Activated T-cell treated with anti-CD3 and anti-CD28 coated beads, Interleukin-2, amount 50 U/mL, for 4 hours (primary cell): ENCODE measurements at places on chromosomes 6 and 20. TPM values are rescaled to one million over a fixed set of nuclear protein-coding genes. Genes with fewer than 3 reads are reported as not detected.

- DNase-seq: no peak
Measured at GRCh38 chr6:16524380-16524707, 236.9 kb downstream of the ATXN1 start.

Gene KHDC1L
- not detected for total RNA-seq

Gene CYP21A2
- total RNA-seq: 0.74 TPM

- DNase-seq: no peak
Measured at GRCh38 chr6:121851056-121851455, 415.6 kb downstream of the GJA1 start.

DNA sequence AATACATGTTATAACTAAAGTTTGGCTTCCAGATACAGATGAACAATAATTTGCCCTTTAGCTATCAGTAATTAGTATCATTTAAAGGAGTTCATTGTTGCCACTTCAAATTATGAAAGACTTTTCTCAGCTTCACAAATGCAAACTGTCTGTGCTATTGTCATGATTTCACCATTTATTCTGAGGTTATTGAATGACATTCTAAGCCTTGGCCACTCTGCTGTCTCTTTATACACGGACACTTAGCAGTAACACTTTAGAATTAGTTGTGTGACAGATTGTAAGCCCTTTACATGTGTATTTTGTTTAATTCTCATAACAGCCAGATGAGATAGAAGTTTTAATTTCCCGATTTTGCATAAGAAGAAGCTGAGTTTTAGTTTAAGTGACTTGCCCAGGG lies 176.6 kb downstream of the SLC35F1 start:
- no peak for DNase-seq

GRCh38 chr6:112488238-112488637 lies 141.1 kb downstream of the RFPL4B start:
- no peak for DNase-seq

GRCh38 chr20:61053487-61053886 lies 198.6 kb upstream of the CDH4 start:
- DNase-seq: no peak

Gene EYA4
- total RNA-seq: not detected

GRCh38 chr6:44444853-44445252 lies 57.3 kb downstream of the CDC5L start:
- no peak for DNase-seq

- DNase-seq: no peak
Measured at GRCh38 chr6:11770546-11771466, 7.8 kb downstream of the ADTRP start.

- DNase-seq: no peak
Measured at GRCh38 chr6:149127212-149127611, 190.3 kb upstream of the TAB2 start.

GRCh38 chr6:73285674-73286283 lies 22.8 kb upstream of the KHDC1 start:
- no peak for DNase-seq

DNA sequence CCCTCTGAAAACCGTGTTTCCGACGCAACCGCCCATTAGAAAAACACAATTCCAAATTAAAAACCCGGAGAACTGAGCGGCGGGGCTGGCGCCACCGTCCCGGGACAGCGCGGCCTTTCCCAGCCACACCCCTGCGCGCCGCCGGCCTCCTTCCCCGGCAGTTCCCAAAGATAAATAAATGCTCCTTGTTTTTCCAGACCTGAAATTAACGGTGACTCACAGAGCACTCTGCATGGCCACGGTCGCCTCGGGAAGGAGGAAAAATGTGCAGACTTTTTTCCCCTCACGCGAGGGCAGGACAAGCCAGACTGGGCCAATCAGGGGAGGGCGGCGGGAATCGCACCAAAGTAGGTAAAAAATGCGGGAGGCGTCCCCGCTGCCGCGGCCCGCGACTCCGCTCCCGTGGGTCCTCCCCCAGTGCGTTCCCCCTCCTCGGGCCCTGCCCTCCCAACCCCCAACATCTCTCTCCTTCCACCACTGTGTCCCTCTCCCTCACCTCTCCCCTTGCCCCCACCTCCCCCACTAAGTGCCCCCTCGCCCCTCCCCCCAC lies 828 bp upstream of the DSTN start:
- DNase-seq: peak; percentile 5

Gene THBD
- total RNA-seq: not detected

DNA sequence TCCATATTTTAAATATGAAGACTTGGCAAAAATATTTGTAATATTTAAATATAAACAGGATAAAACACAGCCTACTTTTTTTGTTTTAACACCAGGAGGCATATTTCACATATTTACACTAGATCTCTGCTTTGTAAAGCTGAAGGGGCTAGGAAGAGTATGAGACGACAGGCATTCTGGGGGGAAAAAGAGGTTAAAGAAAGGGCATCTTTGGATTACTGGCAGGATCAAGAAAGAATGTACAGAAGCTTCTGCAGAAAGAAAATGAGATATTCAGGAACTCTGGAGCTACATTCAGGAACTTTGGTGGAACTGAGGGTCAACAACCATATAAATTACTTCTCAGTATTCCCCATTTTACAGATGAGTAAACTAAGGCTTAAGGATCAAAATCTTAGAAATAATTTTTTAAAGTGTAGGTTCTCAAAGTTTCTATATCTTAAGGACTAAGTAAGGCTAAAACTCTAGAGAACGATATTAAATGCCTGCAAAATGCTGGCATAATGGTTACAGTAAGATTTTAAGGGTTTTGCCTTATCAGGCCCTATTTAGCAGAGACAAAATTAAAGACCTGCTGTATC lies 156.5 kb downstream of the CDK19 start:
- no peak for DNase-seq

DNA sequence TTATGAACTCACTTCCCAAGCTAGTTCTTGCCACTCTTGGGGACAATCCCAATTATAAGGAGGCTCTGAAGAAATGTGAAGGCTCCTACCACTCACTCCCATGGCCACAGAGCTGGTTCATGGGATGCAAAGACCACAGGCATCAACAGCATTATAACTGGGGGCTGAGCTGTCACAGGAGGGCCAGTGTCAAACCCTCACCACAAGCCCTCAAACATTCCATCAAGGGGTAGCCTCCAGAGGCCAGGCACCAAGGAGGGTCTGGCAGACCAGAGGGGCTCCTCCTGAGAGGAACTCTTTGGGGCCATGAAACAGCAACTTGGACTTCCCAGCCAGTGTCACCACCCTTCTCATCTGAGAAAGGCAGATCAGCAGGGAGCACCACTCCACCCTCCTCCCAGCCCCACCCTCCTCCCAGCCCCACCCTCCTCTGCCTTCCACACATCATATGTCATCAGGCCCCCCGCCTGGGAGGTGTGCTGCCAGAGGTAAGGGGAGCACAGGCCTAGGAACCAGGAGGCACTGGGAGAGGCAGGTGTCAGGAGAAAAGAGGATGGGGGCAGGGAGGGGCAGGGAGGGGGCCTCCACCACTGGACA lies 1.2 kb upstream of the TSPO2 start:
- no peak for DNase-seq

DNA sequence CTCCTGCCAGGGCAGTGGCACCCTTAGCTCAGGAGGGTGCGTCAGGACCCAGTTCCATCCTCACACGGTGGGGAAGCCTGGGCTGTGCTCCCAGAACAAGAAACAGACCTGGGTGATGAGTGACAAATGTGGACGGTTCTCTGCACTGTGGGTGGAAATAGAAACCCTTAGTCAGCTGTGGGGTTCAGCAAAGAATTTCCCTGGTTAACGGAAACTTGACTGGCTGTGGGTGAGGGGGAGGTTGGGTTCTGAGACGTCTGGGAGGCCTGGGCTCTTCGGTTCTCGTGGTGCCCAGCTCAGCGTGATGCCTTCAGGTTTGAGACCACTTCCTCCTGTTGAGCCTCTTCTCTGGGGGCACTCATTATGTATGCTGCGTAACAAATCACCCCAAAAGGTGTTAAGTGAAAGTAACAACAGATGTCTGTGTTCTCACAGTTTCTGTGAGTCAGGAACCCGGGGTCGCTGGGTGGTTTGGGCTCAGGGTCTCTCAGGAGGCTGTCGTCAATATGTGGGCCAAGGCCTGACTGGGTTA lies 53.1 kb upstream of the FAM83D start:
- peak; percentile 74 for DNase-seq

- DNase-seq: no peak
Measured at GRCh38 chr20:58161192-58161591, 67.3 kb downstream of the ANKRD60 start.

DNA sequence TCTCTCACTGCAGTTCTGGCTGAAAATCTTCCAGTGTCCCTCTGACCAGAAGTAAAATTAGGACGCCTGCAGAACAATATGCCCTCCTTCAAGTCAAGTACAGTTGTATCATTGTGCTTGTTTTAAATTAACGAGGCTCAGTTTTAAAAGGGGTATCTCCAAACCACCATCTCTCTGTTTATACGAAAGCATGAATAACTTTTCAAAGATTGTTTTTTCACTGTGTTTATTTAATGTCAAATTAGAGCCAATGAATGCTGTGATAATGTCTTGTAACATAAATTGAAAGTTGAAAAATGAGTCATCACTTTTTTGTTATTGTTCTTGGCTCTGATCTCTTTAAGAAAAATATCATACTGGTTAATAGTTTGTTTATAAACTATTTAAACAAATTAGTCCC lies 230.7 kb upstream of the THEMIS start:
- no peak for DNase-seq

DNA sequence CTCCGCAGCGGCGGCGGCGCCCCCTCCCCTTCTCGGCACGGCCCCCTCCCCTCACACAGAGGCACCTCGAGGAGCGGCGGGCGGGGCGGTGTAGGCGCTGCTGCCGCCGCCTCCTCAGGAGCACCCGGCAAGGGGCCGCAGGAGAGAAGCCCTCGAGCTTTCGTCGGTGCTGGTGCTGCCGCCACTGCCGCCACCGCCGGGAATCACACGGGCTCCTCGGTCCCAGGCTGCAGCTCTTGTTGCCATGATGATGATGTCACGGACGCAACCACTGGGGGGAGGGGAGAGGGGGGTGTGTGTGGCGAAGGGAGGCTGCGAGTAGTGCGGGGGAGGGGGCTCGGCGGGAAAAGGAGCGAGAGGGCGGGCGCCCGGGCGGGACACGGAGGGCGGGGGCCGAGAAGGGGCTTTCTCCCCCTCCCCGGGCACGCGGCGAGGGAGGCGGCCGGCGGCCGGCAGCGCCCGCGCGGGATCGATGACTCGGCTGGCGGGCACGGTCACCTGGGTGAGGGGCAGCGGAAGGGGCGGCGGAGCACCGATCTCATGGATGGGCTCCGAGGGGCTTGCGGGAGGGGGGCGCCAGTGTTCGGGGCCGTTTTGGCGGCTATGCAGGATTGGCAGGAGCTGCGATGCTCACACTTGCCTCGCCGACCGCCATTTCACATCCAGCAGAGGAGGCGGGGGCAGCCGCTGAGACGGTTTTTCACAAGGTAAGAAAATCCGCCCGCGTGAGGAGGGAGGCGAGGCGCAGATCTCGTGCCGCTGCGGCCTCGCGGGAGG lies at the start of gene REV3L:
TSS of gene REV3L (minus strand) at position 260 of the 777 bp plus-strand sequence. CDS start 330 bp downstream, outside the sequence.
- peak; percentile 89 for DNase-seq

Gene TP53TG5
- not detected for total RNA-seq

- no peak for DNase-seq
Measured at GRCh38 chr6:97014595-97014994, 90.1 kb downstream of the KLHL32 start.

- DNase-seq: no peak
Measured at GRCh38 chr6:16762268-16762549, 949 bp upstream of the ATXN1 start.

Gene LGSN
- not detected for total RNA-seq

DNA sequence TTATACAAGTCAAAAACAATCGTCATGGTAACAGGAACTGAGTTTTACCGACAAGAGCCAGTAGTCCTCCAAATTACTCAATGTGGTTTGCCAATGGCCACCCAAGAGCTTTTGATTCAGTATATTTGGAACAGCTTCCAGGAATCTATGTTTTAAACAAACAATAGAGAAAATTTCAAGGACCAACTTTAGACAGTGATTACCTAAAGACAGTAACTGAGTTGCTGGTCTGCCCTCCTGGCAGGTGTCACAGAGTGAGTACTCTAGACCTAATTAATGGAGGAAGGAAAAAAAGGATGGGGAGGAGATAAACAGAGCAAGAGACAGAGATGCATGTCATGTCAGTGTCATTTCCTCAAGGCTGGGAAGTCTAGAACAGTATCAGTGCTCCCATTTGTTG lies 361.3 kb upstream of the BTBD3 start:
- DNase-seq: no peak

Gene DEFB124
- total RNA-seq: not detected

DNA sequence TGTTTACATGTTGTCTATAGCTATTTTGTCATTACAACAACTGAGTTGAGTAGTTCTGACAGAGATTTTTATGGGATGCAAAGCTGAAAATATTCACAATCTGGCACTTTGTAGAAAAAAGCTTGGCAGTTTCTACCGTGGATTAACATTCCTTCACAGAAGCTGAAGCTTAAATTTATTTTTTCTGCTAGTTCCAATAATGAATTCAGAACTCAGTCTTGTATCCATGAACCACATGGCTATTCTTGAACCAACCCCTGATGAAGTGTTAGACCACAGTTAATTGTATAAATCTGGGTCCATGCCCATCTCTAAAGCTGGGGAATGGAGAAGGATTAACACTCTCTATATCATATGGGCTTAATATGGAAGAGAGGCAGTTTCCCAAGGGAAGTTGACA lies 743.8 kb upstream of the FLRT3 start:
- no peak for DNase-seq

- DNase-seq: no peak
Measured at GRCh38 chr6:158761746-158762145, 57.4 kb downstream of the EZR start.

Gene FAM209B
- 1.5 TPM for total RNA-seq

DNA sequence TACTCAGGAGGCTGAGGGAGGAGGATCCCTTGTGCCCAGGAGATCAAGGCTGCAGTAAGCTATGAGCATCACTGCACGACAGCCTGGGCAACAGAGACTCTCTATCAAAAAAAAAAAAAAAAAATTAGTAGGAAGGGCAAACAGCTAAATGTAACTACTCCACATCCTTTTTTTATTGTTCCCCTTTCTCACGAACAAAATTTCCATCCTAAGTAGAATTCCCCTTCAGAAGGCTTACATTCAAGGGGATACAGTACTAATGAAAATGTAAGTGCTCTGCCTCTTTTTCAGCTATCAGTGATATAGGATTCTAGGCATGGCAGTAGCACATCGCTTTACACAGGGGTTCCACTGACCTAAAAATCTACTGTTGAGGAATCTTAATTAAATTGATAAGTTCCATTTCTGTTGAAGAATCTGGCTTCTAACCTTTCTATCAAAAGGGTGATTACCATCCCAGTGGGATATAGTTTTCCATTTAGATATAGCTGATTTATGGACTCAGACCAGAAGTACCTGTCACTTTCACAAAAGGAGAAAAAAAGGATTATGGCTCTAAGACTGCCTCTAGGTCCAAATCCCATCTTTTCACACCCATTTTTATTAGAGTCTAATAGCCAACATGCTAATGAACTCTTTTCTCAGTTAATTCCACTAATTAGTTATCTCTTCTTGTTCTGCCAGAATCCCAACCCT lies 2.6 kb downstream of the B4GALT5 start:
- no peak for DNase-seq

DNA sequence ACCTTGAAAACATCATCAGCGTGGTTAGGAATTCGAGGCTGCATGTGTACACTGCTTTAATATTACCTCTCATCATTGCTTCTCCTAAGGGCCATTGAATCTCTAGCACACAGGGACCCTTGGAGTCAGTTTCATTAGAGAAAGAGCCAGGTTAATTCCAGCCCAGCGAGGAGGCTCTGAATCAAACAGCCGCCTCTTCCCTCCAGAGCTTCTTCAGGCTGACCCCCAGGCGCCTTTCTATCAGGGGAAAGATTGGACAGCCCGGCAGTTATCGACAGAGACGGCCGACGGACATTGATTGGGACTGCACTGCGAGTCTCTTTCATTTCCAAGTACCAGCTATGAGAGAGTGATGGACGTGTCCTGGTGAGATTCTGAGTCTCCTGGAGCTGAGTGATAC lies 159.2 kb downstream of the ANKRD60 start:
- DNase-seq: no peak
